IPS DF 19.7 (cell line): ENCODE measurements at places on chromosomes 5 and 9.

DNA sequence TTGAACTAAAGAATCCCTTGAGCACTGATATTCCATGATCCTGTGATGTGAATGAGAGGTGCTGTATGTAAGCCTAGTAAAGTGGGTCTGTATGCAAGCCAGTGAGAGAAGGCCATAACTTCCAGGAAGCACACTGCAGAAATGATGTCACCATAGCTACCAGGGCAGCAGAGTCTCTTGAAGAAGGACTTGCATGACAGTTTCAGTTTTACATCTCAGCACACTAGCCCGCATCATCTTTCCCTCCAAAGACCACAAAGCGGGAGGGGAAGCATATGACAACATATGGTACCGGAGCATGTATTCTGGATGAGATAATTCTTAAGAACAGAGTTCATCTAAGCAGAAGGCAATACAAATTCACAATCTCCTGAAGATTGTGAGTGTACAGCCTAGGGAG is 37.6 kb upstream of the MAST4 start:
- DNase-seq: no peak

- no peak for DNase-seq
Observed at GRCh38 chr9:115525111-115526058, 407.4 kb upstream of the TNC start.

- no peak for DNase-seq
Observed at GRCh38 chr5:170450061-170450669, 53.7 kb upstream of the KCNIP1 start.

GRCh38 chr9:71853084-71853483 is 57.9 kb downstream of the ABHD17B start:
- no peak for DNase-seq

- DNase-seq: no peak
Observed at GRCh38 chr5:133895979-133896845, 72.2 kb downstream of the C5orf15 start.

- no peak for DNase-seq
Observed at GRCh38 chr5:53359916-53360517, 120.4 kb upstream of the FST start.

DNA sequence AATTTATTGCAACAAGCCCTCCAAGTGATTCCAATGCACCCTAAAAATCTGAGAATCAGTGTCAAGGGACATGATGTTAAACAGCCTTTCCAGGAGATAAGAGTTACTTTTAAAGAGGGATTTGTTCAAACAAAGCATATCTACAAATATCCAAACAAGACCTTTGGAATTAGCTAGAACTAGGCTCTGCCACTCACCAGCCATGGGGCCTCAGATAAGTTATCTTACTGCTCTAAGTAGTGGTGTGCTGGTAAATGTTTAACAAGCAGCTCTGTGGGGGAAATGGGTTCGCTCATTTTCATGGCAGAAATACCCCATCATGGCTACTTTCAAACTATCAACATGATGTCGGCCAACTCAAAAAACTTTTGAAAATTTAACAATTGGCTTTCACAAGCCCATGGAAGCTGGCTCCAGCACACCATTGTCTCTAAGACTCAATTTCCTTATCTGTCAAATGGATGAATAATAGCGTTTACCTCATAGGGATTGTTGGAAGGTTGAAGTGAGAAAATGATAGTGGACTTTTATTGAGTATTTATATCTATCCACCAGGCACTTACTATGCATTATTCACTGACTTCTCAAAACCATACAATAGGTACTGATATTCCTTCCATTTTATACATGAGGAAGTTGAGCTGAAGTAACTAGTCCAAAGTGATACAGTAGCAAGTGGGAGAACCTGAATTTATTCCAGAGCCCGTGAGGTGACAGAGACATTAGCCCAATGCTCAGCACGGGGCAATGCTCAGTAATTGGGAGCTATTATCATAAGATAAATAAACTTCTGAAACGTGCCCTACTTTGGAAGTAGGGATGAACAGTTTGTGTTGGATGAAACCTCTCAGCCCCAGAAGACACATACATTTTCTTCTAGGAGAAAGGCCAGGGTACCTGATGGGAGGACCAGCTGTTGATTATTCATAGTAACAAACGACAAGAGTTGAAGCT is 43.2 kb downstream of the SH3RF2 start:
- DNase-seq: no peak
